Activated CD8-positive, alpha-beta memory T cell treated with anti-CD3 and anti-CD28 coated beads, Interleukin-2, amount 10 ng/mL, durations not matched to agents 7 days and 5 days (primary cell): ENCODE measurements at places on chromosomes 11 and 22. TPM values are rescaled to one million over a fixed set of nuclear protein-coding genes. Genes with fewer than 3 reads are reported as not detected.

STK33 gene
- total RNA-seq, result 1.8 TPM

DNA sequence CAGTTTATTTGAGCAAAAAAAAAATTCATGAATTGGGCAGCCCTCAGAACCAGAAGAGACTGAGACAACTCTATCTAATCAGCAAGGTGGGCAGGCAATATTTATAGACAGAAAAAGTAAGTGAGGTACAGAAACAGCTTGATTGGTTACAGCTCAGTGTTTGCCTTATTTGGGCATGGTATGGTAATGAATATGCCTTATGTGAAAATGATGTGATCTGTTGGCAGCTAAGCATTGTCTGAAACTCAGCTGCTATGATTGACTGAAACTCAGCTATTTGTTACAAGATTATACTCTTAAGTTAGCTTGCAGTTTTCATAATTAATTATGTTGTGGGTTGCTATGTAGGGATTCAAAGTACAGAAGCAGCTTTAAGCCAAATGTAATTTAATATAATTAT lies 127.6 kb downstream of the CNTN5 start:
- no peak for DNase-seq

SHISAL1 gene
- not detected for total RNA-seq

GRCh38 chr11:120132645-120133185 lies 5.2 kb downstream of the TRIM29 start:
- DNase-seq, result no peak

- no peak for DNase-seq
These were observed 202.9 kb downstream of the MIAT start for GRCh38 chr22:26860301-26860700.

GRCh38 chr11:109994907-109995306 lies 98.3 kb upstream of the ZC3H12C start:
- DNase-seq, result no peak

CCDC81 gene
- 0.50 TPM for total RNA-seq

DNA sequence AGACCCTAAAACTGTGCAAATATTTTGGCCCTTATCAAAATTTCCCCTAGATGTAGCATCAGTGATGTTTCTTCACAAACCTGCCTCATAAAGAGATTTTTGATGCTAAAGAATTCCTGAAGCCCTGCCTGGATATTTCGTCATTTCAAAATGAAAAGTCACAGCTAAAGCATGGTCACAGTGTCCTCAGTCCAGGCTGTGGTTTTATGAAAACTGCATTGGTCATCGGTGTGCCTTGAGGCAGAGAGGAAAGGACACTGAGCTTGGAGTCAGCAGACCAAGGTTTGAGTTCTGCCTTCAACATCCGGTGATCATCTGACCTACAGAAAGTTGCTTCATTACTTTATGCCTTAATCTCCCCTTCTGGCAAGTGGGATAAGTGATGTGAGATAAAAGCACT lies 34.8 kb upstream of the ALKBH3 start:
- DNase-seq, result no peak

DNA sequence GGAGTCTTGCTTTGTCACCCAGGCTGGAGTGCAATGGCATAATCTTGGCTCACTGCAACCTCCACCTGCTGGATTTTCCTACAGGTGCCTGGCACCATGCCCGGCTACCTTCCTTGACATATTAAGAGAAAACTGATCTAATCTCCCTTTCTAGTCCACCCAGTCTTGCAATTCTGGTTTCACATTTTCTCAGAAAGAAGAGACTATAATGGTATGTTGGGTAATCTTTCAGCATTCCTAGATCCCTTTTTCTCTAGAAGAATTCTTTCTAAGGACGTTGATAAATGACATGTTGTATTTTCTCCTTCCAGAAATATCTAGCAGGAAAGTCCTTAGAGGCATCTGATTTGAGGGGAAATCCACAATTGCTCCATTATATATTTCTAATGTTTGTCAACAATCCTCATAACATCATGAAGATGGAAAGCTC lies 10.4 kb upstream of the HSPA8 start:
- DNase-seq, result no peak

F2 gene
- total RNA-seq, result not detected

GLYAT gene
- total RNA-seq, result not detected

DNA sequence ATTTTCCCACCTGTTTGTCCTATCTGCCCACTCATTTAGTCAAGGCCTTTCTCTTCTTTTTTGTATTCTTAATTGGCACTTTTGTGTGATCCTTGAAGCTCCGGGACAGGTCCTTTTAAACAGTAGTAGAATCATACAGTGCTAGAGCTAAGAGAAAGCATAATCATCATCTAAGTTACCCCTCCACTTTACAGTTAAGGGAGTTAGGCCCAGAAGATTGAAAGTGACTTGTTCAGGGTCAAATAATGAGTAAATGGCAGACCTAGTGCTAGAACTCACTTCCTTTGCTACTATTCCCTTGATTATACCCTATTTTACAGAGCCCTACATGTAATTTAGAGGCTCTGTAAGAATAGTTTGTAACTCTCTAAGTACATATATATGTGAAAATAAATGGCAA lies 2.5 kb downstream of the USP47 start:
- DNase-seq, result no peak

TM7SF2 gene
- 21.0 TPM for total RNA-seq

- DNase-seq, result no peak
These were observed 293.3 kb upstream of the MPPED2 start for GRCh38 chr11:30879322-30880005.

DNA sequence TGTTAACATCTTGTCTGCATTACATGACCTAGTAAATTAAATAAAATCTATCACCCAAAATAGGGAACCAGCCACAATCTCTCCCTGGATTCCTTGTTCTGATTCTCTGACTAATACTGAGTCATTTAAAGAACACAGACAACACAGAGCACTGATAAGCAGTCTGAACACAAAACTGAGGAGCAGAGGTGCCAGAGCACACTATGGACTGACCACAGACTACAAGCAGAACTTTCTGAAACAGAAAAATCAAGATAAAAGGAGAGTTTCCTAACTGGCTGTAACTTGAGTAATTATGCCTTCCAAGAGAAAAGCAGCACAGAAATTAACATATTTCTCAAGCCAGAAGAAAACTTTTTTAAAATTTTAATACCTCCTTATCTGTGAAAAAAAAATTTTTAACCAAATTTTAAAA lies 128.8 kb downstream of the SGSM3 start:
- no peak for DNase-seq

CHEK2 gene
- 31.6 TPM for total RNA-seq

CHRDL2 gene
- total RNA-seq, result not detected

DNA sequence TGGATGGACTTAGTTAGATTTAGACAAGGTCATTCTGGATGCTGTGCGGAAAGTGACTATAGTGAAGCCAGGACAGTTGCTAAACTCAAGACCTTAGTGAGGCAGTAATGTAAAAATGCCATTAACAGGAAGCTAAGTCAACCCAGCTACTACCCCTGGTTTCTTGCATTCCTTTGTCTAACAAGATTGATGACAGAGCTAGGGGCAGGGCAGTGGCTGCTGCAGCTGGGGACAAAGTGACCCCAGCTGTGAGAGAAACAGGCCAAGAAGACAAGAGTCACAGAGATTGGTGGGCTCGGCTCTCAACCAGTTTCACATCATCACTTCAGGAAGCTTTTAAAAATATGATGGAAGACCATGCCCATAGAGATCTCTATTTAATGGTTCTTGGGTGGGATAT lies 110.4 kb upstream of the POU2AF2 start:
- no peak for DNase-seq

BAIAP2L2 gene
- total RNA-seq, result 0.70 TPM

- no peak for DNase-seq
These were observed 43.0 kb upstream of the PDGFD start for GRCh38 chr11:104206936-104207335.

YPEL1 gene
- total RNA-seq, result 21.6 TPM
